ENCODE measurements at places on chromosomes 5 and 9. TPM values are rescaled to one million over a fixed set of nuclear protein-coding genes. Genes with fewer than 3 reads are reported as not detected.
A peak's percentile ranks its signal among the peaks of the same experiment; 100 is the strongest.

The CDO1 gene
- 1.9 TPM for total RNA-seq

The SLC6A7 gene
- total RNA-seq, result not detected

- no peak for DNase-seq
- peak overlapping the region; percentile 93 for H3K27ac ChIP-seq
- H3K36me3 ChIP-seq, result no peaks in the 10 kb centered on the region
- peak overlapping the region; percentile 78 for H3K4me3 ChIP-seq
- H3K4me1 ChIP-seq, result peaks cover 33% of the 10 kb centered on the region
- H3K27me3 ChIP-seq, result no peaks in the 10 kb centered on the region
These were observed 75.7 kb downstream of the PIP5K1B start for GRCh38 chr9:68780720-68781119.

The EIF4EBP3 gene
- 10.0 TPM for total RNA-seq

GRCh38 chr9:107874137-107874536 lies 384.6 kb upstream of the KLF4 start:
- no peak overlapping the region for H3K27ac ChIP-seq
- no peaks in the 10 kb centered on the region for H3K4me1 ChIP-seq
- DNase-seq, result no peak
- H3K4me3 ChIP-seq, result no peak overlapping the region

DNA sequence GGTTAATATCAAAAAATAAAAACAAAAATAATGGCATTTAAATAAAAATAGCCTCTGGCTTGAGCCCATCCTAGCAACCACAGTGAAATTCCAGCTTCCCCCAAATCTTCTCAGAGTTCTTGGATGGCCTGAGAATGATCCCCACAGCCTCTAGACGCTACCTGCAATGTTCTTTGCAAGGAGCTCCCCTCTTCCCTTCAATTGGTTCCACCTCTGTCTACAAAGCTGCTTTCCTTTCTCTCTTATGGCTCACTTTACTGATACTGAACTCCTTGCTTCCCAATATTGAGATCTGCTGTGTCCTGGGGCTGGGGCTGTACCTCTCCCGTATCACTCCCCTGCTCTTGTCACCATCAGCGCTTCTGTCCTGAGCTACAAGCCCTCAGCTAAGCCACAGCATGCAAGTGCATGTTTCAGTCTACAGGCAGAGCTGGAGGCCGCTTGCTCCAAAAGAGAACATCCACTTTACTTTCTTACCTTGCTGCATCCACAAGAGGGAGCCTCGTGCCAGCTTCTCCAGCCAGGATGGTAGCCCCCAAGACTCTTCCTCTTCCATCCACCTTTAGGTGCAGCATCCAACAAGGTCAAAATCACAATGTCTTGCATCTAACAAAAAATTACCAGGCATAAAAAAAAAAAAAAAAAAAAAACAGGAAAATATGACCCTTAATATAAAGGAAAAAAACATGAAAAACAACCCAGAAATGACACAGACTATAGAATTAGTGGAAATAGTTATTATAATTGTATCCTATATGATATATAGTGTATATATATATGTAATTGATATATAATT lies 57.4 kb upstream of the PRSS3 start:
- no peaks in the 10 kb centered on the region for H3K4me1 ChIP-seq
- H3K27me3 ChIP-seq, result no peaks in the 10 kb centered on the region
- H3K4me3 ChIP-seq, result no peak overlapping the region
- H3K27ac ChIP-seq, result no peak overlapping the region

- no peak overlapping the region for H3K27ac ChIP-seq
- no peaks in the 10 kb centered on the region for H3K4me1 ChIP-seq
- DNase-seq, result no peak
These were observed 127.3 kb downstream of the MACROH2A1 start for GRCh38 chr5:135271533-135272310.

The OR13C2 gene
- not detected for total RNA-seq

DNA sequence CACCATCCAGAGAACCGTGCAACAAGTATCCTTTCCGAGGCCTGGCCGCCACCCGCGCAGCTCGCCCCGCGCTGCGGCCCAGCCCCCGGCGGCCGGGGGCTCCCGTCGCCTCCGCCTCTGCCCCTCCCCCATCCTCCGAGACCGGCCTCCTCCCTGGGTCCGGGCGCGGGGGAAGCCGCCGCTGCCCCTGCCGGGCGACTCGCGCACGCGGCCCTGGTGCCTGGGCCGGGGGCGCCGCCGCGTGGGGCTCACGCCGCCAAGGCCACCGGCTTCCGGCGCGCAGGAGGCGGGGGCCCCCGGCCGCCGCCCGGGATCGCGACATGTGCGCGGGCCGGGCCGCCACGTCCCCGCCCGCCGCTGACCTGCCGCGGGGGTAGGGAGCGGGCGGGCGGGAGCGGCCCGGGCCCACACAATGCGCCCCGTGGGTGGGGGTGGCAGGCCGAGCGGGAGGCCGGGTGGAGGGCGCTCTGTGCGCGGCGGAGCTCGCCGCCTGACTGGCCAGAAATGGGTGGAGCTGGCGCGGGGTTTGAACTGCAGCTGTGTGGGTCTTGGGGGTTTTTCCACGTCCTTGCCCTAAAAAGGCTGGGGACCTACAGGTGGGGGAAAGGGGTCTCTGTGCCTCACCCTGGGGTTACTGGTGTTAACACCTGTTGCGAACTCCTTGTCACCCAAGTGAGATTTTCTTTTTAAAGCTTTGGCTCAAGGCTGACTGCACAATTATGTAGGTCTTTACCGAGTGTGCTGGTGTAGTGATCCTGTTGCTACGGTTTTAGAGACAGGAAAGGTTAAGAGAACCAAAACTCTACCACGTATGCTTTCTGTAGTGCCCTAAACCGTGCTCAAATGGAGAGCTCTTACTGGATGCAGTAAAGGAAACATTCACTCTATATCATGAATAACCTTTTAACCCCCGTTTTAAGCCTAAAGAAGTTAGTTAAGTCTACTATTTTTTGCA lies 32.3 kb downstream of the TNPO1 start:
- peak overlapping the region; percentile 85 for H3K27ac ChIP-seq
- peak overlapping the region; percentile 60 for H3K4me3 ChIP-seq
- H3K36me3 ChIP-seq, result no peaks in the 10 kb centered on the region
- DNase-seq, result peak; percentile 69
- H3K4me1 ChIP-seq, result peaks cover 7% of the 10 kb centered on the region

DNA sequence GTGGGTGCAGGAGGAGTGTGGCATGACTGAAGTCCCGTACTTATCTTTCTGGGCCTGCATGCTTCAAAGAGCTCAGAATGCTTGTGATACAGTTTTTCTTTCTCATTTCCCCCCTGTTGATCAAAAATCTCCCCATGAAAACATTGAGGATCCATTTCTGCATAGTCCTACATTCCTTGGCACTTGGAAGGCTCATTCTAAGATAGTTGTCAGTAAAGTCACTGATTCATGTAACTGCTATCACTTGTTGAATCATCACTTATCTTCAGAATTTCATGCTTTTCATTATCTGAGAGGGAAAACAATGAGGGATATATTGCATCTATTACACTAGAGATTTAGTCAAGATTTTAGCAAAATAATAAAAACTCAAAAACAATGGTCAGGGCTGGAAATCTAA lies 1953.1 kb upstream of the CDH6 start:
- DNase-seq, result no peak
- H3K4me1 ChIP-seq, result no peaks in the 10 kb centered on the region
- no peaks in the 10 kb centered on the region for H3K36me3 ChIP-seq
- H3K27ac ChIP-seq, result no peak overlapping the region

The PCDHGB1 gene
- 3.2 TPM for total RNA-seq

The SMIM33 gene
- not detected for total RNA-seq

The PLPPR1 gene
- not detected for total RNA-seq

The PPP3R2 gene
- total RNA-seq, result not detected

GRCh38 chr5:95070866-95071265 lies 214.0 kb downstream of the MCTP1 start:
- no peaks in the 10 kb centered on the region for H3K27me3 ChIP-seq
- H3K4me3 ChIP-seq, result no peak overlapping the region
- no peaks in the 10 kb centered on the region for H3K36me3 ChIP-seq

DNA sequence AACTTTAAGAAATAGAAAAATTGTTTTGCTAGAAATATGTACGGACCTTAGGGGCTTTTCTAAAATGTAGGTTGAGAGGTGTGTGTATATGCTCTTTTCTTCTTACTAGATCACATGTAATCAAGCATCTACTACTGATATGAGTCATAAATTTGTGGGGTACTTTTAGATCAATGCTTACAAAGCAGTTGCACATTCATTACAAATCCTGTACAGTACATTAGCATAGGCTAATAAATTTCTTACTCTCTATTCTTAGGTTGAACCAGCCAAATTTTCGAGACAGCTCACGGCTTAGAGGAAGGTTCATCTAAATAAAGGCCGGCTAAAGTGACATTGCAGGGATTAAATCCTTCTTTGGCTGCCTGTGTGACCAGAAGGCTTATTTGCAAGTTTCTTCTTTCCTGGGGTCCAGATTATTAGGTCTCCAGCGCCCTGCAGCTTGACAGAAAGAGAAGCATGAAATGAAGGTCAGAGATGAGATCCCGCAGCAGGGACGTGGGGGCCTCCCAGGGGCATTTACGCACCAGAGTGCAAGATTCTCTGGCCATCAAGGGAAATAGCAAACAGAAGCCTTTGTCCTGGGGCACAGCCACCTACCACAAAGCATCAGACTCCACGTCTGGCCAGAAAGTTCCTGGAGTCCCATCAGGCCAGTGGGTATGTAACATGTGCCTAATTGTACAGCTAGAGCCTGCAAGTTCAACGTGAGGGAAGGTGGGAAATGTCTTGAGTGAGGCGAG lies 53.0 kb downstream of the NIM1K start:
- DNase-seq, result no peak
- no peaks in the 10 kb centered on the region for H3K27me3 ChIP-seq
- no peaks in the 10 kb centered on the region for H3K36me3 ChIP-seq
- H3K4me1 ChIP-seq, result no peaks in the 10 kb centered on the region

DNA sequence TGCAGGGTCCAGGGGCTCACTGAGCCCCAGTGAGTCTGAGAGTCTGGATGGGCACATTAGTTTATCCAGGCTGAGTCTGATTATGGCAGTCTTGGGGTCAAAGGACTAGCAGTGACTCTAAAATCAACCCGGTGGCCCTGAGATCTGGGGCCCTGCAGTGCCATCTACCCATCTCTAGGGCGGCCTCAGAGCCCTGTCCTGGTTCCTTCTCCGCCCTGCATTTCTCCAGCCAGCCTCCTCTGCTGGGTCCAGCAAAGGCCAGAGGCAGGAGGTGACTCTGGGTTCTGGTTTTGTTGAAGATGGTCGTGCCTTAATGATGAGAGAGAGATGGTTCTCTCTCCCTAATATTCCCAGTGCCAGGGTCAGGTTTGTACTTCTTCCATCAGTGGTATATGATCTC lies 15.0 kb downstream of the DCANP1 start:
- no peak overlapping the region for H3K27ac ChIP-seq
- no peak for DNase-seq
- no peak overlapping the region for H3K4me3 ChIP-seq
- H3K36me3 ChIP-seq, result no peaks in the 10 kb centered on the region

DNA sequence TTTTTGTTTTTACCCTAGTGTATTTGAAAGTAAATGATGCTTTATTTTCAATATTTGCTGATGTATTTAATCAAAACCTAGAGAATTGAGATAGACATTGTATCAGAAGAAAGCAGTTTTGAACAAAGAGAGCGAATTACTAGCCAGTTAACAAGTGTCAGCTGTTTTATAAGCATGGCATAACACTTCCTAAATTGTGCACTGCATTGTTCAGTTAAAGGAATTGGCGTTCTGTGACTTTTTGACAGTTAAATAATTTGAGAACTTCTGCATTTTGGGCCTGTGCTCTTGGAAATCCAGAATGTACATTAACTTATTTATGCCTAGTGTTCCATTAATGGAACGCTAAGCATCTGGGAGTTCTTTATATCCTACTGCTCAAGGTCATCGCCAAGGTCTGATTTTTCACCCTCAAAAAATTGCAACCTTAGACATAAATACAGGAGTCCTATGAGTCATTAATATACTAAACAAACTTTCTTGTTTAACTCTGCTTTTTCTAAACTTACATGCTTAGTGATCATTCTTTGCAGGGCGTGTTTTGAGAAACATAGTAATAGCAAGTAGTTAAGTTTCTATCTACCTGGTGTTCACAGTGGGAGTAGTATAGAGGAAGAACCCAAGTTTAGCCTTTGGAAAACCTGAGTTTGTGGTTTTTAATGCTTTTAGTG lies 31.1 kb downstream of the RASA1 start:
- no peaks in the 10 kb centered on the region for H3K36me3 ChIP-seq
- H3K4me1 ChIP-seq, result peaks cover 16% of the 10 kb centered on the region
- no peaks in the 10 kb centered on the region for H3K27me3 ChIP-seq
- H3K4me3 ChIP-seq, result no peak overlapping the region

DNA sequence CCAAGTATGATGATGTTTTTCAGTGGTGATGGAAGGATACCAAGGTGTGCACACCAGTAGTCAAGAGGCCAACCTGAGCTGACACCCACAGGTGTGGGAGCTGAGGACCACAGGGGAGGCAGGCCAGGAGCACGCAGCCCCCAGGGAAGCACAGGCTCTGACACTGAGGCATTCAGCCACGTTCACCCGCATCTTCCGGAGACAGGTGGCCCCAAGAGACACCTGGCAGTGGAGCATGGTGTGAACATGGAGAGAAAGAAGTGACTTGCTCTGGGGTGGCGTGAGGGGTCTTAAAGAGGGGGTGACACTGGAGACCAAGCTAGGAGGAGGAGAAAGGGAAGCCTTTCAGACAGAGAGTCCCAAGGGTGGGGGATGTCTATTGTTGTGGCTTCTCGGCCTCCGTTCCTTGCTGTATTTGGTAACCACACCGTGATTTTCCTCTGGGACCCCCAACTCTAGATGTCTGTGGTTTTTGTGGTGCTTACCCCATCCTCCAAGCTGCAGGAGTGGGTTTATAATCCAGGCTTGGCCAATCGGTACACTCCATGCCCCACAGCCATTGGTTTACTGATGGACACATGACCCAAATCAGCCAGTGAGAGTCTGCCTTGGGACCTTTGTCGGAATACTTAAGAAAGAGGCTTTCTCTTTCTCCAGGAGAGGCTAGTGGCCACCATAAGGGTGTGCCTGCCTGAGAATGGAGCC lies 84.6 kb downstream of the HRH2 start:
- H3K27ac ChIP-seq, result no peak overlapping the region
- no peaks in the 10 kb centered on the region for H3K36me3 ChIP-seq
- DNase-seq, result no peak

All from pancreas (tissue), 10 donors.